AG09309 (cell line): ENCODE measurements at places on chromosomes 12 and 14.

GRCh38 chr14:24052656-24053547 is 1.1 kb downstream of the CARMIL3 start:
- no peak for DNase-seq

DNA sequence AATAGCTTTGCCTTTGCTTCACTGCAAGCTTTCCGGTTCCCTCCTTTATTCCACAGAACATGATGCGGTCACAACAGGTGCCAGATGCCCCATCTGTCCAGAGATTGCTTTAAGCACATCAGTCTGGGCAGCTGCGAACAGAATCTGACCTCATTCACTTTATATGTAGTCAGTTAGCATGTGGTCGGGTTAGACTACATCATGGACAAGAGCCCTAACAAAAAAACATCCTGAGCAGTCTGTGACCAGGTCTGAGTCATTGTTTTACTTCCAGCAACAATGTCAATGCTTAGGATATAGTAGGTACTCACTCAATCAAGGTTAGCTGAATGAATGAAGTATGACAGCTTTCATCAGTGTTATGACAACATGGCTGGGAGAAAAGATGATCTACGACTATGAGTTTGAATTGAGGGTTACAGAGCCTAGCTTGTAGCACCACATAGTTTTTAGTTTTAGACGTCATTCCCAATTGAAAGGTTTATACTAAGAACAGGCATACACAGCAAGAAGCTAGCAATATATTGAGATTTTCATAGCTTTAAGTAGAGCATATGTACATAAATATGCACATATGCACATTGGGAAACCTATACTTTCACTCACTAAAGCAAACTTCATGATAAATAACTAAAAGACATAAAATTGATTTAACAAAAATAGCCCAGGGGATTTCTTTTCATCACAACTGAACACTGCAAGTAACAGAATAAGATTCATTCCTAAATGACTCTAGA is 64.2 kb upstream of the TMCC3 start:
- DNase-seq = no peak

DNA sequence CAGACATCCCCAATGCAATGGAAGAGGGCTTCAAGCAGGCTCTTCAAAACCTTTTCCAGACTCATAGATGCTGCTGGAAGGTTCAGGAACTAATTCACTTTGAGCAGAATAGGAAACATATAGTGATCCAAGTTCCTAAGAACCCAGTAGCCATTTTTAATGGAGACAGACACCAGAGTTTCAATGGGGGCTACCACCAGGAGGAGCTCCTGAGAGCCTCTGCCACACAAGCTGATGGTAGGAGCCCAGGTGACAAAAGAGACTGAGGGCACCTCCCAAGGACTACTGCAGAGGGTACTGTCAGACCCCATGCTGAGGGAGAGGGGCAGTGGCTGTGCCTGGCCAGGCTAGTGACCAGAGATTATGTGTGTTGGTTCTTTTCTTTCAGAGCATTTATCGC is 45.9 kb downstream of the IFNG start:
- no peak for DNase-seq

GRCh38 chr14:54023027-54023426 is 66.4 kb upstream of the BMP4 start:
- no peak for DNase-seq

GRCh38 chr12:8033153-8034044 is 883 bp downstream of the FOXJ2 start:
- DNase-seq = no peak

DNA sequence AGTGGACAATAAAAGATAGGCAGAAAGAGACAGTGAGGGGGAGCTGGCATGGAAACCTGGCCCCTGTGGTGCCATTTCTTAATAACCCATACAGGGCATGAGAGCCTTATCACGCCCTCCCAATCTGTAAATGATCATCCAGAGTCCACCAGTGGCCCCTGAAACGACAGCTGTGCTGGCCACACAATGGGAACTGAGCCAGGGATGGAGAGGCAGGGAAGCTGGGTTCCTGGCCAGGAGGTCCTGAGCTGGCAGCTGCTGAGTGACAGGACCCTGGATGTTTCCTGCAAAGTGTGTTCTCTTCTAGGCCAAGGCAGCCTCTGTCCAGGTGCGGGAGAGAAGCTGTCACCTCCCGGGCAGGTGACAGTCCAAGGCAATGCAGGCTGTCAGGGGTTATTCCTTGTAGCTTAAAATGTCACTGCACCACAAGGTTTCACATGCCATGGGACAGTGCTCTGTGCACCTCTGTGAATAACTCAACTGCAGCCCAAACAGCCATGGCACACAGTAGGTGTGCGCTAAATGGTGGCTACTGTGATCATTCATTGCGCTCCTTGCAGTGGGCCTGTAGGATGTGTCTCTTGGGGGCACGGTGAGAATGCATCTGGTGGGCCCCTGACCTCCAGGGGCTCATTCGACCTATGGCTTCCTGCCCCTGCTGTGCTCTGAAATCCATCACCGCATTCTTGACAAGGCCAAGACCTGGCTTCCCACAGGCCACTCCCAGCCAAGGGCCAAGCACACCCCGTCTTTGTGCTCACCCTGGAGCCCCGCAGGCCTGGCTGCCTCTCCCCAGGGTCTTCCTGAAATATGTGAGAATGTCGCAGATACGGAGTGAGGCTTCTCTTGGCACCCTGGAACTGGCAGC is 46.3 kb upstream of the BCL11B start:
- no peak for DNase-seq

- DNase-seq = no peak
Measured at GRCh38 chr14:80350707-80351106, 139.4 kb upstream of the DIO2 start.

GRCh38 chr14:104306450-104307040 is 168.2 kb downstream of the KIF26A start:
- DNase-seq = no peak

DNA sequence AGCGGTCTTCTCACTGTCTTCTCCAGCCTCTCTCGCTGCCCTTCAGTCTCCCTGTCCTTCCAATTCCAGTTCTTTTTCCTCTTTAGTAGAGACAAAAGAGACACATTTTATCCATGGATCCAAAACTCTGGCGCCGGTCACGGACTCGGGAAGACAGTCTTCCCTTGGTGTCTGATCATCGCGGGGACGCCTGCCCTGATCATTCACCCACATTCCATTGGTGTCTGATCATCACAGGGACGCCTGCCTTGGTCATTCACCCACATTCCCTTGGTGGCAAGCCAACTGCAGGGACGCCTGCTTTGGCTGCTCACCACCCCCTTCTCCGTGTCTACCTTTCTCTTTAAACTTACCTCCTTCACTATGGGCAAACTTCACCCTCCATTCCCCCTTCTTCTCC is 619.5 kb downstream of the RERGL start:
- no peak for DNase-seq

GRCh38 chr14:53515276-53515675 is 362.2 kb upstream of the DDHD1 start:
- no peak for DNase-seq

DNA sequence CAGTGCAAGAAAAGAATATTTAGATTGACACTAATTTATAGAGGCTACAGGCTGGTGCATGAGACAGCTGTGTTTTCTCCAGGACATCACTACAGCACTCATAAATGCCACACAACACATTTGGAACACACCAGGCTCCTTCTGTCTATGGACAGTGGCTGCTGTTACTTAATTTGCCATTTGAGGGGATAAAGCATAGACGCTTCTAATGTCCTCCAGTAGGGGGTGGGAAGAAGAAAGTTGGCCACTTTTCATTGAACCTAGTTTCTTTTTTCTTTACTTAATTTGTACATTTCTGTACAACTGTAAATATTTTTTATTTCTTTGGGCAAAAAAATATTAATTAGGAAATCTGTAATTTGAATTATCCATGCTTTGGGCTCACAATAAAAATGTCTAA is 12.4 kb upstream of the RTN1 start:
- no peak for DNase-seq

GRCh38 chr14:100041271-100041670 is 24.0 kb upstream of the EVL start:
- no peak for DNase-seq

DNA sequence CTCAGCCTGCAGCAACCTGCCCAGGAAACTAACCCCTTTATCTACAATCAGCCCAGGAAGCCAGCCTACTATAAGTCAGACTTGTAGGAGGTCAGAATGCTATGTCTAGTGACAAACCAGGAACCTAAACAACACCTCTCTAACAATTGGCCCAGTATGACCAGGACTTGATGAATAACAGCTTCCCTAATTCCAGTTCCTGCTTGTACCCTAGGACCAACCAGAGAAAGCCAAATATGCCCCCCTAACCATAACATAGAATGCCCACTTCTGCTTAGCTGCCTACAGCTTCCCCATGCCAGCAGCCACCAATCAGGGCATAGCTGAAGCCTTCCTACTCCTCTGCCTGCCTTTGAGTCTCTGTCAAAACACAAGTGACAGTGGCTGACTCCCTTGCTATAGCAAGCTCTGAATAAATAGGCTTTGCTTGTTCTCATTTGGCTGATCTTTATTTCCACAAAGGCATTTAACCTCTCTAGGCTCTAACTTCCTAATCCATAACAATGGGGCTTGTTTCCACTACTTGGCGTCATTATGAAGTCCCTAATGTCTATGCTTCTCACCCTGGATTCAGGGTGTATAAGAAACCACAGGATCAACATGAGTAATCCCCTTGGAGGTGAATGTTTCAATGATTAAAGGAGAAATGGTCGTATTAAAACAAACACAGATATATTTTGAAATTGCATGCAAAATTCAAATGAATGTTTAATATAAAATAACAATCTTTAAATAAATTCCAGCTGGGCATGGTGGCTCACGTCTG is 220.2 kb downstream of the ANO6 start:
- DNase-seq = peak; percentile 2

GRCh38 chr12:3379079-3379478 is 111.9 kb upstream of the PRMT8 start:
- no peak for DNase-seq
